Stimulated activated CD8-positive, alpha-beta memory T cell treated with anti-CD3 and anti-CD28 coated beads, Interleukin-4, amount 100 ng/mL, for 1 hour (primary cell): ENCODE measurements at places on chromosomes 6 and 20.

DNA sequence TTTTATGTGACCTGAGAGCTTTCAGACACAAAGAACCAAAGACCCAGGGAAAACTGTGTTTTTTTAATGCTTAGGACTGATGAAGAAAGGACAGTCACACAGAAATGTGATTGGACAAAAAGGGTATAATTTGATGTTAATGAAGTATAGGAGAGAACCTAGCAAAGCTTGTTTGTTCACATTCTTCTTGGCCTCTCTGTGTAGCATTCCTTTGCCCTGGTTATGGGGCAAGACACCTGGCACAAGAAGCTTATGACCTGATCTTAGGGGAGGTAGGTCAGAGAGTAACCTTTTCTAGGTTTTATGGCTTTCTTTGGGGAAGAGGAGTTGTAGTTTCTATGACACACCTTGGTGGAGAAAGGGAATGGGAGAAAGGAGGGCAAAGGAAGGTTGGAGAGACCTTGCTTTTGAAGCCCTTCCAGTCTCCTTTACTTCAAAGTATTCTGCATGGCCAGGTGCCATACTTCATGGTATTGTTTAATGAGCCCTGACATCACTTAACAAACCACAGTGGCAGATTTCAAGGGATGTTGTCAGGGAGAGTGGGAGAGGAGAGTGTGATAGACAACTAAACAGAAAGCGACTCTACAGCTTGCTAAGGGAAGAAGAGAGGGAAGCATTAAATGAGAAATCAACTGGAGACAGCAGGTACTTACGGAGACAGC, 701.8 kb upstream of the FLRT3 start:
- no peak for DNase-seq

DNA sequence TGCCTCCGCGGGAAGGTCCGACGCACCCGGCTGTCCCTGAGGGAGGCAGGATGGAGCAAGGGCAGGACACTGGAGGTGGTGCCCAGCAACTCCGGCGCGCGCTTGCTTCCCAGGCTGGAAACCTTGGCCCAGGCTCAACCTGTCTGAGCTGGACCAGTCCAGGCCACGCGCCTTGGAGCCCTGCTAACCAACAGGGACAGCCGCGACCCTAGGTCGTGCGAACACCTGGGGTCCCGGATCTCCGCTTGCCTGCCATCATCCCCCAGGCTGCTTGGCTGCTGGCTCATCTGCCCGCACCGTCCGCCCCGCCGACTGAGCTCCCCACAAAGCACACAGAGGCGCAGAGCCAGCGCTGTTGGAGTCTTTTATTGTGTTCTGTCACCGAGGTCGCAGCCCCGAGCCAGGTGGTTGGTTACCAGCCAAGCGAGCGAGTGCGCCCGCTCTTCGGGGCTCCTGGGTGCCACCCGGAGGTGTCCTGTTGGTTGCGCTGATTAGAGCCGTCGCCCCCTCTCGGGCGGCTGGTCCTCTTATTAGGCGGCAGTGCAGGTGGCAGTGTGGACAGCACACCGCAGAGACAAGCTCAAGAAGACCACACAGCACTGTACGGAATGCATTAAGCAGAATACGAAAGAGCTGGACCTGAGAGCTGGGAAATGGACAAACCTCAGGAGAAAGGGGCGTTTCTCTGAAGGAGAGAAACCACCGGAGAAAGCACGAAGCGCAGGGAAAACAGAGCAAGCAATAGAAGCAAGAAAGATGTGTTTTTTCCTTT, 3.8 kb downstream of the COL12A1 start:
- no peak for DNase-seq

- DNase-seq: peak; percentile 70
These were observed 51.4 kb upstream of the SAYSD1 start for GRCh38 chr6:39166189-39166911.

DNA sequence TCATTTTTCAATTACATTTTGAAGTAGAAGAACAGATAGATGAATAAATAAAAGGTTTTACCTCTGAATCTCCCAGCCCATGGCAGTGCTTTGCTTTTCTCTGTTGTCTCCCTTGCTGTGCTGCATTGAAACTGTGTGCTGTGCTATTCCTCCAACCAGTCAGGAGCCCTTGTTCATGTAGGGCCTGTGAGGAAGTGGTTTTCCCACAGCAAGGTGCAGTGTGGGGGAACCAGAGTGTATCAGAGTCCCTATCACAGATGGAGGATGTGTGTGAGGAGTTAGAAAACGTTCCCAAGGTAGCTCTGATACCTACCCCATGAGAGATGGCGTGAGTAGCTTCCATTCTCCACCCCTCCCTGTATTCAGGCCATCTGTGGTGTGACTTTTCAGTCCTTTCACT, 72.8 kb upstream of the RALGAPA2 start:
- DNase-seq: no peak

GRCh38 chr20:6767536-6768227, at the start of gene BMP2:
BMP2 (plus strand) TSS chr20:6767686; CDS start chr20:6770127, 2,441 bp downstream.
- no peak for DNase-seq

DNA sequence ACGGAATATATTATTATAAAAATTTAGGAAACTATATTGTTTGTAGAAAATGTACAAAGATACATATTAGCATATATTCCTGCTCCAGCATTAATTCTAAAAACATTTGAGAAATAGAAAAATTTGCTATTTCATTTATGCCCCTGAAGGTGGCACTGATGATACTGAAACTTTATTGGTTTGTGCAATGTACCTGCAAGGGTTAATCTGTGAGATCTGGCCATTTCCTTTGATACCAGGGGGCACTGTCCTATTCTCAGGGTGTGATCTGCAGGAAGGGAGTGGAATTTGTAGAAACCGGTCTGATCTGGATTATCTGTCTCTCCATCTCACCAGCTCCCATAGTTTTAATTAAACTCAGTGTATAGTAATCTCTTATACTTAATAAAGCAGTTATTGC, 625.1 kb upstream of the IMPG1 start:
- no peak for DNase-seq

DNA sequence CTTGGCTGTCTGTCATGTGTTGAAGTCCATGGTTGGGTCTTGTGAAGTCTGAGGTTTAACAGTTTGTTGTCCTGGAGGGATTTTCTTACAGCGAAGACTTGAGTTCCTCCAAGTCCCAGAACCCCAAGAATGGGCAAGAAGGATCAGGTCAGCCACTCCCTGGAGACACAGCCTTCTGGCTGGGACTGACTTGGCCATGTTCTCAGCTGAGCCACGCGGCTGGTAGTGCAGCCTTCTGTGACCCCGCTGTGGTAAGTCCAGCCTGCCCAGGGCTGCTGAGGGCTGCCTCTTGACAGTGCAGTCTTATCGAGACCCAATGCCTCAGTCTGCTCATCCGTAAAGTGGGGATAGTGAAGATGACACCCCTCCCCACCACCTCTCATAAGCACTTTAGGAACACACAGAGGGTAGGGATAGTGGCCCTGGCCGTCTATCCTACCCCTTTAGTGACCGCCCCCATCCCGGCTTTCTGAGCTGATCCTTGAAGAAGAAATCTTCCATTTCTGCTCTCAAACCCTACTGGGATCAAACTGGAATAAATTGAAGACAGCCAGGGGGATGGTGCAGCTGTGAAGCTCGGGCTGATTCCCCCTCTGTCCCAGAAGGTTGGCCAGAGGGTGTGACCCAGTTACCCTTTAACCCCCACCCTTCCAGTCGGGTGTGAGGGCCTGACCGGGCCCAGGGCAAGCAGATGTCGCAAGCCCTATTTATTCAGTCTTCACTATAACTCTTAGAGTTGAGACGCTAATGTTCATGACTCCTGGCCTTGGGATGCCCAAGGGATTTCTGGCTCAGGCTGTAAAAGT, 43.5 kb downstream of the SIRPA start:
- DNase-seq: no peak

DNA sequence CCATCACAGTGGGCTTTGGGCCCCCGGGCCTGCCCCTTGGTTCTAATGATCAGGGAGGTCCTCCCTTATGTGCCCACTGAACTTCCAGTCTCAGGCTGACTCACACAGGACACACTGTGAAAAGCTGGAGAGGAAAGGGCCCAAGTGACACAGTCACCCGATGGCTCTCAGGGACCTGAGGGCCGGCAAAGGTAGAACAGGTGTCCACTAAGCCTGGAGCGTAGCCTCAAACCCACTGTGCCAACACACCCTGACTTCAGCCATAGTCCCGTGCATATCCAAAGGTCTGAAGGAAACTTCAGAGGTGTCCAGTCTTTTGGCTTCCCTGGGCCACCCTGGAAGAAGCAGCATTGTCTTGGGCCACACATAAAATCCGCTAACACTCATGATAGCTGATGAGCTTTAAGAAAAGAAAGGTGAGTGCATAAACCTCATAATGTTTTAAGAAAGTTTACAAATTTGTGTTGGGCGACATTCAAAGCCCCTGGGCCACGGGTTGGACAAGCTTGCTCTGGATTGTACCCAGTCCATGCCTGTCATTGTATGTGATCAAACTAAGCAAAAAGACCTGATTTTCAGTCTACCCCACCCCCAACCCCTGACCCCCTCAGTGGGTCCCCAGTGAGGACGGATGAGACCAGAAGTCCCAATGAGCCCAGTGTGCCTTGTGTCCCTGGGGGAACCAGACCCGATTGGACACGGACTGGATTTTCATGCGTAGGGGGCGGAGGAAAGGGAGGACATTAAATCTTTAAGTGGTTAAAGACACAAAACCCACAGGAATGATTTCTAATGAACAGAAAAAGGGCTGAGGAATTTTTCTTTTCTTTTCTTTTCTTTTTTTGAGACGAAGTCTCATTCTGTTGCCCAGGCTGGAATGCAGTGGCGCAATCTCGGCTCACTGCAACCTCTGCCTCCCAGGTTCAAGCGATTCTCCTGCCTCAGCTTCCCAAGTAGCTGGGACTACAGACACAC, 6.1 kb downstream of the RAMACL start:
- no peak for DNase-seq

- DNase-seq: no peak
These were observed 91.4 kb upstream of the ARID1B start for GRCh38 chr6:156685823-156686222.

DNA sequence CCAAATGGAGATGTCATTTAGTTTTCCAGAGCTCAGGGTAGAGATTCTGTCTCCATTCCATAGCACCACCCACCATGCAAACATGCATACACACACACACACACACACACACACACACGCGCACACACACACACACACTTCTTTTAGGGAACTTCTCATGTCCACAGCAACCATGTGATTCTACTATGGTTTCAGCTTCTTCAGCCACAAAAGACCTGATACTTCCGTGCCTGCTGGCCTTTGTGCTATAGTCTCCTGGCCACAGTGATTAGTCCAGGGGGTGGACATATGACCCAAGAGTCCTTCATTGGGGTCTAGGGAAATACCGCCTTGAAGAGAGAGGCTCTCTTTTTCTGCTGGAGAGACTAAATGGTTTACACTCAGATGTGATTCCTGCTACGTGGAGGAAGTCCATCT, 53.5 kb downstream of the CARMIL1 start:
- no peak for DNase-seq

GRCh38 chr6:64459411-64459944, 823.9 kb downstream of the PHF3 start:
- no peak for DNase-seq

DNA sequence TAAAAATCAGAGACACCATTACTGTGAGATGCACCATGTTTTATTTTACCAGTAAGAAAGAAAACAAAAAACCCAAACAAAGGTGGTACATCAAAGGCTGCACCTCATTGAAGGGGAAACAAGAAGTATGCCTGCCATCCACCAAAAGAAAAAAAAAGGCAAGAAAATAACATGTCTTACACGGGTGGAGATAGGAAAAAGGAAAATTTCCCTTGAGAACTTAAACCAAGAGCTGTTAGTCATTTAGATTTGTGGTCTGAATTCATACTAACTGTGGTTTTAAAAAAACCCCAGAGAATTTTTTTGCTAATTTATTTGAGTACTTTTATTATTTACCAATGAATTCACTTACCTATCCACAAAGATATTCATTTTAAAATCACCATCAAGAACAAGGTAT, 144.0 kb downstream of the LRRC1 start:
- DNase-seq: no peak

- no peak for DNase-seq
These were observed 143.3 kb downstream of the PRL start for GRCh38 chr6:22153384-22154158.

DNA sequence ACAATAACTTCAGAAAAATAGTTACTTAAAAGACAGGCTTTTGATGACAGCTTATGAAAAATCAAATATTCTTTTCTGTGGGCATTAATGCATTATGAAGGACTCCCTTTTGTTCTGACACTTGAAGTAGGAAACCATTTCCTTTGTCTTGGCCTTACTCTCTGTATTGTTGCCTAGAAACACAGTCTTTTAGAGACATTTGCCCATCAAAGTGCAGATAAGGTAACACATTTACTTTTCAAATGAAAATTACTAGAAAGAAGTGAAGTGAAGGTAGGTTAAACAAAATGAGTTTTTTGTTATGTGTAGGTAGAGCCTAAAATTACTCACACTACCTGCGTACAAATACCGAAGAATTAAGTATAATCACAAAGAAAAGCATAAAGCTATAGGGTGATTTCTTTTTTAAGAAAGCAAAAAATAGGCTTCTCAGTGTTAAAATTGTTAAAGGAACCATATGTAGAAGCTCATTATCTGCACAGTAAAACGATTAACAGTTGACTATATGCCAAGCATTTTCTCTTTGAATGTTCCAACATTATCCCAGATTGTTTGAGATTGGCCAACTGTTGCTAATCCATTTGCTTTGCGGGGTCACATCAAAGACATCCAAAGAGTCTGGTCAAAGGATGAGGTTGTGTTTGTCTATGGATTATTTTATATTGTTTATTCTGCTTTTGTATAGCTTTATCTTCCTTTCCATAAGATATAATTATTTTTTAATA, 542.0 kb upstream of the RNF217 start:
- DNase-seq: no peak

DNA sequence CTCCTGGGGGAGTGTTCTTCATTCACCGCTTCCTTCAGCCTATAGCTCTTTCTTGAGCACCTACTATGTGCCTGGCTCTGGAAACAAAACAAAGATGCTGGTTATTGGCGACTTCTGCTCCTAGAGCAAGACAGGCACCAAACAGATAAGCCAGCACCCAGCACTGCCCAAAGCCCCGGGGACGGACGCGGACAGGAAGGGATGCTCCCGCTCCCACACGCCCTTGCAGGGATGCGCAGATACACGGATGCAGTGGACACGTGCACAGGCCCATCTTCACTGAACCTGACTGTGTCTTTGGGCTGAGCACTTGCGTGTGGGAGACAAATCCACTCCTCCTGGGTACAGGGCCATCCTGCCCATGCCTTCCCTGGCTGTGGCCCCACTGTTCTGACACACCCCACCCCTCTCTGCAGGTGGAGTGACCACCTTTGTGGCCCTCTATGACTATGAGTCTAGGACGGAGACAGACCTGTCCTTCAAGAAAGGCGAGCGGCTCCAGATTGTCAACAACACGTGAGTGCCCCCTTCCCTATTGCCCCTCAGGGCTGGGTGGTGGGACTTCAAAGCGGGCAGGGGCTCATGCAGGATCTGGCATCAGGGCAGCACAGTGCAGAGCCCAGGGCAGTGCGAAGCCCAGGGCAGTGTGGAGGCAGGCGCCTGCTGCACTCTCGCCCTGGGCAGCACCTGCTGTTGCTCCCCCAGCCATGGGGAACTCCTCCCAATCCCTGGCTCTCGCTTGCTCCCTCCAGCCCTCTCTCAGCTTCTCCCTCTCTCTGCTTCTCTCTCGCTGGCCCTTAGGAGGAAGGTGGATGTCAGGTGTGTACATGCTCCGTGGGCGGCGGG, 39.9 kb downstream of the SRC start:
- no peak for DNase-seq
